Fibroblast of lung (primary cell): ENCODE measurements at places on chromosomes 5 and 9. TPM values are rescaled to one million over a fixed set of nuclear protein-coding genes. Genes with fewer than 3 reads are reported as not detected.

RGS7BP gene
- under 0.01 and 0.51 TPM in 2 replicates for total RNA-seq

NMUR2 gene
- total RNA-seq, result not detected in 2 replicates

PGM5 gene
- 37.5 and 113 TPM in 2 replicates for total RNA-seq

PHYHD1 gene
- total RNA-seq, result 12.3 and 20.0 TPM in 2 replicates

COL15A1 gene
- 41.0 and 43.9 TPM in 2 replicates for total RNA-seq

SMIM33 gene
- not detected in 2 replicates for total RNA-seq

GHR gene
- total RNA-seq, result 2.3 and 5.4 TPM in 2 replicates

C9orf153 gene
- 0.17 and 0.51 TPM in 2 replicates for total RNA-seq

CD74 gene
- 3.9 and 5.9 TPM in 2 replicates for total RNA-seq

C1QTNF3 gene
- 1.0 and 1.2 TPM in 2 replicates for total RNA-seq

SCGB3A2 gene
- total RNA-seq, result not detected in 2 replicates

MARCOL gene
- total RNA-seq, result not detected in 2 replicates

SPINK7 gene
- not detected in 2 replicates for total RNA-seq

PCDHB14 gene
- total RNA-seq, result 0.77 and 1.7 TPM in 2 replicates

PDCD1LG2 gene
- total RNA-seq, result 4.9 and 6.9 TPM in 2 replicates

CATSPER3 gene
- under 0.01 and 0.17 TPM in 2 replicates for total RNA-seq

PCSK5 gene
- 3.6 and 4.8 TPM in 2 replicates for total RNA-seq

DND1 gene
- total RNA-seq, result under 0.01 and 0.33 TPM in 2 replicates

TUBB4B gene
- 106 and 111 TPM in 2 replicates for total RNA-seq

EQTN gene
- not detected in 2 replicates for total RNA-seq

GGTA1 gene
- under 0.01 TPM in 1 of 2 replicates, not detected in the other for total RNA-seq

ADRA1B gene
- 0.26 and 0.99 TPM in 2 replicates for total RNA-seq

TEX48 gene
- total RNA-seq, result not detected in 2 replicates

PCDHB7 gene
- 1.0 and 1.5 TPM in 2 replicates for total RNA-seq

BTNL9 gene
- not detected in 2 replicates for total RNA-seq

SLC25A2 gene
- 0.66 TPM in 1 of 2 replicates, not detected in the other for total RNA-seq

ARL14EPL gene
- not detected in 2 replicates for total RNA-seq

TAF11L2 gene
- not detected in 2 replicates for total RNA-seq

JAKMIP2 gene
- total RNA-seq, result 0.51 and 1.3 TPM in 2 replicates

LRRC70 gene
- 0.51 and 1.3 TPM in 2 replicates for total RNA-seq

MRPS2 gene
- 10.4 and 11.6 TPM in 2 replicates for total RNA-seq

SPAAR gene
- total RNA-seq, result under 0.01 and 0.17 TPM in 2 replicates

ARRDC3 gene
- 87.1 and 105 TPM in 2 replicates for total RNA-seq

IGIP gene
- total RNA-seq, result 11.7 and 13.4 TPM in 2 replicates

PROP1 gene
- total RNA-seq, result not detected in 2 replicates

CBY3 gene
- not detected in 2 replicates for total RNA-seq

LSM11 gene
- 2.1 and 3.1 TPM in 2 replicates for total RNA-seq

SH3GL2 gene
- total RNA-seq, result under 0.01 and 0.17 TPM in 2 replicates

SLC6A3 gene
- not detected in 2 replicates for total RNA-seq

CCNI2 gene
- under 0.01 TPM in 1 of 2 replicates, not detected in the other for total RNA-seq
